NCI-H2081 (cell line): ENCODE measurements at places on chromosomes 6 and 20.

- DNase-seq = no peak
Observed at GRCh38 chr6:116010386-116010785, 50.3 kb downstream of the FRK start.

DNA sequence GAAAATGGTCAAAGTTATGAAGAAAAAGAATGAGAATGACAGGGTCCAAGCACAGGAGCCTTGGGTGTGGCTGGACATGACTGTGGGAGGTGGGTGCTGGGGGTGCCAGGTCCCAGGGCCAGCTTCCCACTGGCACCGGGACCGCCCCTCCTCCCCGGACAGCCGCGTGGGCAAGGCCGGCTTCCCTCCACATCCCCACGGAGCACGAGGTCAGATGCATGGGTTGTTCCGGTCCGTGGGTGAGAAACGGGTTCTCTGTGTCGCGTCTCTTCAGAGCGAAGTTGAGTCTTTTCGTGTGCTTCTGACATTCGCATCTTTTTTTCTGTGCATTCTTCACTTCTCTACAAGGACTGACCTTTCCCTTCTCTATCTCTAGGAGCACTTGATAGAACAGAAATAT, 30.1 kb downstream of the KIF25 start:
- DNase-seq = no peak

GRCh38 chr6:81747327-81747726, 5.2 kb downstream of the TENT5A start:
- no peak for DNase-seq

- no peak for DNase-seq
Observed at GRCh38 chr6:113437566-113437965, 419.6 kb upstream of the MARCKS start.

DNA sequence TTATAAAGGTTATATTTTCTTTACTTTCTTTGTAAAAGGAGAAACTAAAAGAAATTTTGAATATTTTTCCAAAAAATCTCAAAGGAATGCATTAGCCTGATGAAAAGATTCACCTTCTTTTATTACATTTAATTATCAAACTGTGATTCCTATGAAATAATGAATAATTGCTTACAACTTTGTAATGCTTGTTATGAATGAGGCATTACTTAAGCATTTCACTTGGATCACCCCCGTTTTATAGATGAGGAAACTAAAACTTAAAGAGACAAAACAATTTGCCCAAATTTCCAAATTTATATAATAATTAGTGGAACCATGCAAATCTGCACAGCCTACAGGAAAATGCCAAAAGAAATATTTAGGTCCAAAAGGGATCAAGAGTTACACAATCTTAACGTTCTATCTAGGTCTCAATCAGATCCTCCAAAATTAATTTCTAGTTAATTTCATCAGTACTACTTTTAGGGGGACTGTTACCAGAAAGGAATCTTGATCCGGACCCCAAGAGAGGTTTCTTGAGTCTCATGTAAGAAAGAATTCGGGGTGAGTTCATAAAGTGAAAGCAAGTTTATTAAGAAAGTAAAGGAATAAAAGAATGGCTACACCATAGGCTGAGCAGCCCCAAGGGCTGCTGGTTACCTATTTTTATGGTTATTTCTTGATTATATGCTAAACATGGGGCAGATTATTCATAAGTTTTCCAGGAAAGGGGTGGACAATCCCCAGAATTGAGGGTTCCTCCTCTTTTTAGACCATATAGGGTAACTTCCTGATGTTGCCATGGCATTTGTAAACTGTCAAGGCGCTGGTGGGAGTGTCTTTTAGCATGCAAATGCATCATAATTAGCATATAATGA, 288.0 kb downstream of the ADGB start:
- no peak for DNase-seq

- DNase-seq = no peak
Observed at GRCh38 chr6:29763491-29764289, 40.5 kb downstream of the HLA-F start.

DNA sequence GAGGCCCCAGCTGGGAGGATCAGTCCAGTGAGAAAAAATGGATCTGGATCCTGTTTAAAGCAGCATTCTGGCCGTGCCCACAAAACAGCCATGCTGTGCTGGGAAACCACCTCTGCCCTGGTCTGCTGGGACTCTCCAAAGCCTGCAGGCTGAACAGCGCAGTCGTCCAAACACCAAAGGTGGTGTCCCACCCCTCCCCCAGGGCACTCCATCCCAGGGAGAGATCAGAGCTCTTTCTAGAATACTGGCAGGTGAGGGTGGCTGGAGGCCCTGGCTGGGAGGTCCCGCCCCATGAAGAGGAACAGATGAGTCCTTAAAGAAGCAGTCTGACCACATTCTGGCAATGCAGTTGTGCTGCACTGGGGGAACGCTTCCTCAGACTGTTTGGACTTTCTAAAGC, 84.6 kb downstream of the MRAP2 start:
- no peak for DNase-seq

DNA sequence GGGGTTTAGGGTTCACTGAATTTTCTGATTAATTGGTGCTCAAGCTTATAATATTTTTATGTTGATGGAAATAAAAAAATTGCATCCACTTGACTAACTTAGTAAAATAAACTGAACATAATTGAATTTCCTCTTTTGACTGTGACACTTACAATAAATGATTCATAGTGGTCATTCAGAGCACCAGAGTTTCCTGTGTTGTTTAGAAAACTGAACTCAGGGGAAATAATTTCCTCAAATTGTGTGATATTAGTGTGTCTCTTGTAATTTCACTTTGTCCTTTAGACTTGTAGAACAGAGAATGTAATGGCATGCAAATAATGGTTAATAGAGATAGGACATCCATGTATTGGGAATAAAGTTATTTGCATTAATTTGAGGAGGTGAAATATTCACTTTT, 319.7 kb upstream of the MAN1A1 start:
- DNase-seq = no peak

DNA sequence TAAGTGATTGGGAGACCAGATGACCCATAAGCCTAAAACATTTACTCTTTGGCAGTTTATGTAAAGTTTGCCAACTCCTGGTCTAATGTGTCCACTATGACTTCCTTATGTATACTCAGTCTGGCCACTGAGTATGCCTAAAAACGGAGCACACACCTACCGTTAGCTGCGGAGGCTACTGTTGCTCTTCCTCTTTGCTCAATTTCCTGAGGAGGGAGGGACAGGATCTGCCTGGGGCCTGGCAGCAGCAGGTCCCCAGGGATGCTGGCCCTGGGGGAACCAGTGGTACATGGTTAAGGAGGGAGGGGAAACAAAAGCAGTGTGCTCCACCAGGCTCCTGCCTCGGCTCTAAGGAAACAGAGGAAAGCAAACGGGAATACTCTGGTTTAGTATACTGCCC, 113.5 kb downstream of the CDYL start:
- DNase-seq = no peak

- no peak for DNase-seq
Observed at GRCh38 chr6:165585060-165585459, 78.0 kb downstream of the PDE10A start.

GRCh38 chr20:16179371-16179770, 393.9 kb downstream of the KIF16B start:
- DNase-seq = no peak

DNA sequence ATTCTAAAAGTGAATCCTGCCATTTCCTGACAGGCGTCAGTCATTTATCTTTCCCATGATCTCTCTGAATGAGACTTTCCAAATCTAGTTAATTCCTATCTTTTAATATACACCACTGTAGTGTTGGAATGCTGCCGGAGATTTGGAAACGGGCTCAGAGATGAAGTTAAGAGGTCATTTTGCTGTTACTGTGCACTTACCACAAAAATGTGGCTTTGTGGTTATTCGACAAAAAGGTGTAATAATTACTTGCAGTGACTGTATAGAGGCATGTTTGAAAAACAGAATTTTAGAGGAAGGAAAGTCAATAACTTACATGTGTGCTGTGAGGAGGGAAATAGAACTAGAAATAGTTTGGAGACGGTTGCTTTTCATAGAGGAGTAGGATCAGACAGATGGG, 460.2 kb upstream of the BTBD3 start:
- no peak for DNase-seq

DNA sequence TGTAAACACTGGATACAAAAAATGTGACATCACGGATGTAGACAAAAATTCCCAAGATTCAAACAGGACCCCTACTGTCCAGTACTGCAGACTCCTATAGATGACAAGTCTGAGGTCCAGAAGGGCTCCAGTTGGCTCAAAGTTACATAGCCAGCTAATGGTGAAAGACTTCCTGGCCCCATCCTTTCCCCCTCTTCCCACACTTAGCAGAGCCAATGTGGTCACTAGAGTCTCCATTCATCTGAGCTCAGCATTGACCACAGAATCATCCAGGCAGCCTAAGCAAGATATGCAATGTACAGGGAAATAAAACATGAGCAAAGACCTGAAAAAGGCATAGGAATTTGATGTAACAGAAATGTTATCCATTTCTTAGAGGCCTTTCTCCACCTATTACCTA, 180.5 kb downstream of the ADAT2 start:
- DNase-seq = no peak

- no peak for DNase-seq
Observed at GRCh38 chr6:74408844-74409243, 712.8 kb downstream of the CD109 start.

DNA sequence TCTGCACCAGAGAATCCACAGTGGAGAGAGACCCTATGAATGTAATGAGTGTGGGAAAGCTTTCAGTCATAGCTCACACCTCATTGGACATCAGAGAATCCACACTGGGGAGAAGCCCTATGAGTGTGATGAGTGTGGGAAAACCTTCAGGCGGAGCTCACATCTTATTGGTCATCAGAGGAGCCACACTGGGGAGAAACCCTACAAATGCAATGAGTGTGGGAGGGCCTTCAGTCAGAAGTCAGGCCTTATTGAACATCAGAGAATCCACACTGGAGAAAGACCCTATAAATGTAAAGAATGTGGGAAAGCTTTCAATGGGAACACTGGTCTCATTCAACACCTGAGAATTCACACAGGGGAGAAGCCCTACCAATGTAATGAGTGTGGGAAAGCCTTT, 11.9 kb downstream of the ZKSCAN8 start:
- no peak for DNase-seq

DNA sequence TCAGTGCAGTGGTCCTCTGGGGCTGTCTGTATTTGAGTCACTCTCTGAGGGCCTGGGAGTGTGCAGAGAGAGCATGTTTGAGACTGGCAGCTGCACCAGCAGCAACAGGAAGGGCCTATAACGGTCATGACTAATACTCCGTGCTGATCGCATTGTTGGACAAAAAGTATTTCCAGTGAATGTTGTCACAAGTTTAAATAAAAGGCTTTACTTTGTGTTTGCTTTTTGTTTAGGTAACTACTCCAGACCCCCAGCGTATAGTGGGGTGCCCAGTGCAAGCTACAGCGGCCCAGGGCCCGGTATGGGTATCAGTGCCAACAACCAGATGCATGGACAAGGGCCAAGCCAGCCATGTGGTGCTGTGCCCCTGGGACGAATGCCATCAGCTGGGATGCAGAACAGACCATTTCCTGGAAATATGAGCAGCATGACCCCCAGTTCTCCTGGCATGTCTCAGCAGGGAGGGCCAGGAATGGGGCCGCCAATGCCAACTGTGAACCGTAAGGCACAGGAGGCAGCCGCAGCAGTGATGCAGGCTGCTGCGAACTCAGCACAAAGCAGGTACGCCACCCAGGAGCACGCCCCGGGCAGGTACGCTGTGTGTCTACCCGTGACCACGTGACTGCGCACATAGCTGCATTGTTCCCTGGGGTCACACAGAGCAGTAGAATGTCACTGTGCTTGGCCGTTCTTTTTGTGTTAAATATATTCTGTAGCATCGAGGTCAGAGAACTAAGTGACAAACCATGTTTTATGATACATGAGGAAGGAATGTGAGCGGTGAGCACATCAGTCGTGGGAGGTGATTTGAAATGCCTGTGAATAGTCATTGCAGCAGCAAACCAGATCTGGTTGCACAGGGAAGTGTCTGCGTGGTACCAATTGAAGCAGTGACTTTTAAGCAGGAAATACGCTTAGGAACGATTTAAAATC, 174.7 kb downstream of the TMEM242 start:
- DNase-seq = peak; percentile 90

DNA sequence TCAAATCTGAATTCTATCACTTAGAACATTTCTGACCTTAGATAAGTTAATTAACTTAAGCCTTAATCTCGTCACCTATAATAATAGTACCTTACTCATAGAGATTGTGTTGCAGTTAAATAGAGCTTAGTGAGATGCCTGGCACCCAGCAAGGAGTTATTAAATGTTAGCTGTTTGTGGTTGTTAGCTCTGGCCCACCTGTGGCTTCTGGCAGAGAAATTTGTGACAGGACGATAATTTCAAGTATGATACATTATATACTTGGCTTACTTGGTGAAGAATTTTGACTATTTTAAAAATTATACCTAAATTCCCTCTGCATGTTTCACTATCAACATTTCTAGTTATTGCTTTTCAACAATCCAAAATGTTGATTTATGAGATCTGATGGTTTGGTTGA, 102.9 kb upstream of the CEP162 start:
- peak; percentile 19 for DNase-seq

- no peak for DNase-seq
Observed at GRCh38 chr20:47605673-47606413, 104.2 kb downstream of the NCOA3 start.

- no peak for DNase-seq
Observed at GRCh38 chr6:43736844-43737243, 33.2 kb upstream of the VEGFA start.

GRCh38 chr20:61913423-61914225, 152.1 kb downstream of the TAF4 start:
- DNase-seq = no peak

DNA sequence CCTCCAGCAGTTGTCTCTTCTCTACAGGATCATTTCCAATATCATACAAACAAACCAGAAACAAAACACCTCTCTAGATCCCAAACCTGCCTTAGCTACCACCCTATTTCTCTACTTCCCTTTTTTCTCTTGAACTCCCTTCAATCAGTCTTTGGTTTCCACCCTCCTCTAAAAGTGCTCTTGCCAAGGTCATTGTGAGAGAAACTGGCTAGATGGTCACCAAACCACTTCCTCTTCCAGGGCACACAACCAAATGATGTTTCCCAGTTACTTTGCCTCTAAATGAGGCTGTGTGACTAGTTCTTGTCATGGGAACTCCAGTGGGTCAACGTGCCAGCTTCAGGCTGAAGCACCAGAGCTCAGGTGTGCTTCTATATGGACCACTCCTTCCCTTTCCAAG, 85.8 kb upstream of the ARMC2 start:
- no peak for DNase-seq

- DNase-seq = no peak
Observed at GRCh38 chr6:38016824-38017223, 197.3 kb downstream of the ZFAND3 start.

GRCh38 chr20:33650753-33651561, 11.2 kb upstream of the C20orf144 start:
- no peak for DNase-seq

- DNase-seq = no peak
Observed at GRCh38 chr6:26415791-26416190, 13.7 kb downstream of the BTN3A1 start.
